ENCODE measurements at places on chromosomes 12 and 14.
A peak's percentile ranks its signal among the peaks of the same experiment; 100 is the strongest.

- DNase-seq = no peak
These were observed 34.6 kb downstream of the PACS2 start for GRCh38 chr14:105348945-105349699.

- no peak for DNase-seq
These were observed 211.3 kb downstream of the TMEM121 start for GRCh38 chr14:105737504-105738246.

- DNase-seq = no peak
These were observed 161.6 kb downstream of the DYRK2 start for GRCh38 chr12:67810166-67810565.

DNA sequence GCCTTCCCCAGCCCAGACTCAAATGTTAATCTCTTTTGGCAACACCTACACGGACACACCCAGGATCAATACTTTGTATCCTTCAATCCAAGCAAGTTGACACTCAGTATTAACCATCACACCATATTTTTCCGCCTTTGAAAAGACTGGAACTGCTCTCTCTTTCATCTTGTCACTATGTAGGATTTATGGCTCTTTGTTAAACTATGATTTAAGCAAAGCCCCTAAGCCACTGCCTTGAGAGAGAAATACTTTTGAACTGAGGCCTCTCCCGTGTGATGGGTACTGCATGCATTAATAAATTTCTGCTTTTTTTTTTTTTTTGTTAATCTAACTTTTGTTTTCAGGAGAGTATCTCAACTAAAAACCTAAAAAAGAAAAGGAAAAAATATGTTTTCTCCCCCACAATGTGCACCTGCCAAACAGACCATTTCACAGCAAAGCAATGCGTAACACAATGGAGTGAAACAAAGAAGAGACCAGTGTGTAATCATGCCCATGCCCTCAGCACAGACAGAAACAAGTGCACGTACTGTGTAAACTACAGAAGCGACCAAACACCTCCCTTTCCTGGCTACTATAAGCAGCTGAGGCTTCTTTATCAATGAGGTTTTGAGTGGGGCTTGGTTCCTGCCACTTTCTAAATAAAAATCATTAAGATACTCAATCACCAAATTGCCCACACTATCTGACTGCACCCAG, 28.3 kb upstream of the ETFBKMT start:
- DNase-seq = no peak

DNA sequence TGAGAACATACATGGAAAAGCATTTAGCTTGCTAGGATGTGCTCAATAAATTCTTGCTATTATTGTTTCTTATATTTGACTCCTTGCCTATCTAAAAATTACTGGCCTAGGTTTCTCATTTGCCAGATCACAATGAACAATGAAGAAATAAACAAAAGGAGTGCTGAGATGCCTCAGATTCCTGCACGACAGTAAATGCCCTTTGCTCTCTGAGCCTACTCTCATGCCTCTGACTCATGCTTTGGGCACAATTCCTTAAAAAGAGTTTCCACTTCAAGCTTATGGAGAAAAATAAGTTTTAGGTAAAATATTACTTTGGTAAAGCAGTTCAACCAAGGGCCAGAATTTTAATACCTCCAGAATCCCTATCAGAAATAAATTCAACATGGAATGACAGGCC, 30.9 kb downstream of the GRIN2B start:
- no peak for DNase-seq

DNA sequence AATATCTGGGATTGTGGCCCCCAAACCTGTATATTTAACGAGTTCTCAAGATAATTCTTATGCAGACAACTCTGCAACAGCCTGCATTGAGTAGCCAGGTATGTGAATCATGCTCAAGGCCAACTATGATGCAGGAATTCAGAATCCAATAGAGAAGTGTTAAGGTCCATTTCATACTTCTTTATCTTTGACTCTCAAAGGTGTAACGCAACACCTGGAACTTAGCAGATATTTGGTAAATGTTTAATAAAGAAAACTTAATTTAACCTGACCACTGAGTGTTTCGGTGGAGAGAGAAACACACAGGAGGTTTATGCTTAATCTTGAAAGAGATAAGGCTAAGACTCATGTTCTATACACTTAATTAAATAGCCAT, 156.5 kb upstream of the PLEKHG7 start:
- DNase-seq = no peak

DNA sequence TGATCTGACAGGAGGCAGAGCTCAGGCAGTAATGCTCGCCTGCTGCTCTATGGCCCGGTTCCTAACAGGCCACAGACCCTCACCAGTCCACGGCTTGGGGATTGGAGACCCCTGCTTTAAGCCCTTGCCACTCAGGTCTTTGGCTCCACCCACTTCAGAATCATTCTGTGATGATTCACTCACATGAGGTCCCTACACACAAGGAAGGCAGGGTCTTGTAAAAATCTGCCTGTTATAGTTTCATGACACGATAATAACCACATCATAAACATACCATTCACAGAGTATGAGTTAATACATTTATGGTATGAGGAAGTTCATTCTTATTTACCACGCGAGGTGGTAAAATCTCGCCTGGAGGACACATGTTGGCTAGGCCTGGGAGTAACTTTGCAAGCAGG, 29.0 kb upstream of the MAX start:
- DNase-seq = no peak

GRCh38 chr14:29584992-29585391, 342.7 kb downstream of the PRKD1 start:
- DNase-seq = no peak

GRCh38 chr14:60111732-60112131, 20.0 kb downstream of the PCNX4 start:
- DNase-seq = no peak

GRCh38 chr14:33282331-33283230, 343.9 kb downstream of the NPAS3 start:
- DNase-seq = no peak

- DNase-seq = no peak
These were observed 573 bp upstream of the SUSD6 start for GRCh38 chr14:69610874-69611171.

- no peak for DNase-seq
These were observed 27.9 kb downstream of the ESR2 start for GRCh38 chr14:64266239-64266638.

DNA sequence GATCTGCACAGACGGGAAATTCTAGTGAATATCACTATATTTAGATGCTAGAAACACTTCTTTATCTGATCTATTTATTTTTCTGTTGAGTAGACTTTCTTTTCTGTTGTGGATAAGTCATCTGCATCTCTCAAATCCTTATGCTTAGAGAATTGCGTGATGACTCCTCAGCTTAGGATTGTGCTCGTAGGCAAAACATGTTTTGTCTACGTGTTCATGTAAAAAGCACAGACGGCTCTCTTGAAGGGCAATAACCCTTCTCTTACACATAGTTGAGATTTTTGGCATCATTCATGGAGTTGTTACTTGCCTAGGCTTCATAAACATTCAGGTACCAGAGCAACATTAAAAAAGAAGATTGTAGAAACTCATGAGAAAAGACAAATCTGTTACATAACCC, 18.6 kb downstream of the PPFIBP1 start:
- DNase-seq = no peak

- peak; percentile 31 for DNase-seq
These were observed 1.1 kb downstream of the CCDC91 start for GRCh38 chr12:28191051-28192048.

DNA sequence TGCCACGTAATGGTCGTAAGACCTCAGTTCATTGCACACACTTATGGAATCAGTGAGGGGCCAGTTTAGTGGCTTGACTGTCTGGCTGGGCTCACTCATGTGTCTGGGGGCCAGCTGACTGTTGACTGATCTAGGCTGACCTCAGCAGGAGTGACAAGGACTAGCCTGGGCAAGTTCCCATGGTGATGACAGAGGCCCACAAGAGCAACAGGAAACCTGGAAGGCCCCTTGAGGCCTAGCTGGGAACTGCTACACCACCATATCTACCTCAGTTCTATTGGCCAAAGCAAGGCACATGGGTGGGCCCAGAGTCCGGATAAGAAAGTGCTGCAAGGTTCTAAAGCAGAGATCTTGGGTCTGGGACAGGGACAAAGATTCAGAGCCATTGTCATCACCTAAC, 21.3 kb upstream of the RFLNA start:
- DNase-seq = peak; percentile 6

- no peak for DNase-seq
These were observed 184.3 kb downstream of the CCDC91 start for GRCh38 chr12:28374556-28374955.

DNA sequence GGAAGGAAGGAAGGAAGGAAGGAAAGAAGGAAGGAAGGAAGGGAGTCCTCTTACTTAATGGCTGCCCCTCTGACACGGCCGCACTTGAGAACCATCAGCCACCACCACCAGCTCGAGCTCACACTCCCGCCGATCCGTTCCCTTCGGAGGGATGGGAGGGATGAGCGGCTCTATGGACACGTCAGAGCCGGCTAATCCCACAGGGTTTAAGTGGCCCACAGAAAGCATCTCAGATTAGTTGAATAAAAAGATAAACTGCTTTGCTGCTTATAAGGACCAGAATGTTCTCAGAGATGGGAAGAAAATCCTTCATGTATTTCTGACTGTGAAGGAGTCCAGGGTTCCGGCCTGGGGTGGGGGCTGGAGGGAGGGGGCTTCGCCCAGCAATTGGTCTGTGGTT, 31.1 kb downstream of the PRIMA1 start:
- no peak for DNase-seq

DNA sequence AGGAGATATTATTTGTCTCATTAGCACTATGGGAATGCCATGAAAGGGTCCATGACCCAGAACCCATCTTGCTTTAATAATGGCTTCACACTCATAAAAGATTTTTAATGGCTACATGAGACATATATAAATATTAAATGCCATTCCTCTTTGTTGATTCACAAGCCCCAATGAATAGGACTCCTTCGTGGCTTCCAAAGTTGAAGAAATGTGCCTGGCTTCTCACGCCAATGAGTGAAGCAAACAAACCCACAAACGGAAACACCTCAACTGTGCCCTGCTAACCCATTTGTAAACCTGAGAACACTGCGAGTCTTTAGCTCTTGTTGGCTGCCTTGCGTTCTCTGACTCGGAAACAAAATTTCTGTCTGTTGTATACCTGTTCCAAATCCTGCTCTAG, 381.7 kb upstream of the DDHD1 start:
- no peak for DNase-seq

DNA sequence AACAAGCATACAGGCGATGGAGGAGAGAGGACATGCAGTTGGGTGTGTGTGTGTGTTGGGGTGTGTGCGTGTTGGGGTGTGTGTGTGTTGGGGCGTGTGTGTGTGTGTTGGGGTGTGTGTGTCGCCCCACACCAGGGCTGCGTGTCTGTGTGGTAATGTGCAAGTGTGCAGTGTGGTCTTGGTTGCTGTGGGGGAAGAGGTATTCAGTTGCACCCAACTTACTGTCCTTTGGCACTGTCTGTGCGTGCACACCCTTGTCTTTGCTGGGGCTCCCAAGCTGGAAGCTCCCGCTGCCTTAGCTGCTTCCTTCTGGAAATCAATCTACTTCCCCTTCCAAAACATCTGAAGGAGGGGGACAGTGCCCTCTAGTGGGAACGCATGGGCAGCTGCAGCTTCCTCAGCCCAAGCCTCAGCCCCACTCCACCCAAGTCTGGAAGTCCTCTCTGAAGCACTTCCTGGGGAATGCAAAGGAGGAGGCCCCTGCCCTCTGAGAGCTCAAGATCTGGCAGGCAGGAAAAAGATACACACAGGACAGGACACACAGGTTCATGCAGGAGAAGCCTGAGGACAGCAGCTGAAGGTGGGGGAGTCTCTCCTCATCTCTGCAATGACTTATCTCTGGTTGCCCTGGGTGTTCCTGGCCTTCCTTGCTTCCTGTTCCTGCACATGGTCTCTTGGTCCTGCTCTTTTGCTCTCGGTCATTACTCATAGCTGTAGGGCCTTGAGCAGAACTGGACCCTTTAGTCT, 13.1 kb downstream of the ASIC1 start:
- peak; percentile 69 for DNase-seq

DNA sequence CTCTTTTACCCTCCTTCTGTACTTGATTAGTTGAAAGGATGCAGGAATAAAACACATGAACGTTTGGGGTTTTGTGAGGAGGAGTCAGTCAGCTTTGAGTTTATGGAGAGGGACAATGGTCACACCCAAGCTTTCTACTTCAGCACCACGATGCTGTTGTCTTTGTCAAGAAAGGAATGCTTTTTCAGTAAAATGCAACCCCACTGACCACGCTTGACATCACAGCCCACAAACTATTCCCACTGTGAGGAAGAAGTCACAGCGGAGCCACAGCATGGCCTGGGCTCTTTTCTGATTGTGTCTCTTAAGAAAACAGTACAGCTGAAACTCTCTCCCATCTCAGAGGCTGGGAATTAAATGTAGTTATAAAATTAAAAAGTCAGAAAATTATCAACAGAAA, 135.2 kb downstream of the APAF1 start:
- no peak for DNase-seq

DNA sequence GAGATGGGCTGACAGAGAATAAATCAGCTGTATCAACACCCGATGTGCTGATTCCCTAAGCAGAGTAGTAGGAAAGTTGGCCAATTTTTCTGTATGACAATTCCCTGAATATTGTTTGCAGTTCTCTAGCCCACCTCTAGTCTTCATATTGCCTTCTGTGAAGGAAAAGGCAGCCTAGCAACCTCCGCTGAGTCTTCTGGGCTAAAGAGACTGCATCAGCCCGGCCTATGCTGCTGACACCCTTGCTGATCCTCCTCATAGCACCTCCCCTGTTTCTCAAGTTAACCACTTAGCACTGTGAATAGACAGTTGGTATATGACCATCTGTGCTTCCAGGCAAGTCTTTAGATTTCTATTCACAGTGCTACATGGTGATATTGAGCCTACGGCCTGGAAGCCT, 161.1 kb upstream of the EGLN3 start:
- no peak for DNase-seq

- DNase-seq = peak; percentile 21
These were observed 772 bp downstream of the SCARB1 start for GRCh38 chr12:124862768-124863415.

DNA sequence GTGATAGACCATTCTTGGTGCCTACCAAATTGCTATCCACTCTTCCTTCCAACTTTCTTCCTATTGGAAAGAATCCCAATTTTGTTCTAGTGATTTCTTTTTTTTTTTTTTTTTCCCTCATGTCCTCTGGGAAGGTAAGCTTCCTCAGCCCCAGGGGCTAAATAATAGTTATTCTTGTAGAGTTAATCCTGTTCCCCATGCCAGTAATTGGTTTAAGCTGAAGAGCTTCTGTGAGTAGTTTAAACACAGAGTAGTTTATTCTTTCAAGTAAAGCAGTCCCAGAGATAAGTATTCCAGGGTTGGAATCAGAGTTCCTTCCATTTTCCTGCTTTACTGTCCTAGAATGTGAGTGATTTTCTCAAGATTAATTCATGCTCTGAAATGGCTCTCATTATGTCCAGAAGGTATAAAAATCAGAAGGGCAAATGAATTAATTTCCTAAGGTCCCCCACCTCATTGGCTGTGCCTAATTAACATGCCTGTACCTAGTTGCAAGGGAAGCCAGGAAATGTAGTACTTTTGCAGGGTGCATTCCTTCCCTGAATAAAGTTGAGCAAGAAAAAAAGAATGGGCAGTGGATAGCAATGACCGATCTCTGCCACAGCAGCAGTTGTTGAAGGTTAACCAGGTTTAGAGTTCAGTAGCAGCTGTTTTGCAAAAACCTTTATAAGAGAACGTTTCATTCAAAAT, 97.8 kb downstream of the PLEKHA5 start:
- no peak for DNase-seq

GRCh38 chr14:90645842-90646443, 170.3 kb downstream of the TTC7B start:
- DNase-seq = no peak

GRCh38 chr12:15669256-15669948, 119.8 kb downstream of the EPS8 start:
- no peak for DNase-seq

Measured in activated CD4-positive, alpha-beta T cell treated with anti-CD3 and anti-CD28 coated beads, Interleukin-2, amount 50 U/mL, for 48 hours (primary cell).